ENCODE measurements at places on chromosomes 5 and 9.

DNA sequence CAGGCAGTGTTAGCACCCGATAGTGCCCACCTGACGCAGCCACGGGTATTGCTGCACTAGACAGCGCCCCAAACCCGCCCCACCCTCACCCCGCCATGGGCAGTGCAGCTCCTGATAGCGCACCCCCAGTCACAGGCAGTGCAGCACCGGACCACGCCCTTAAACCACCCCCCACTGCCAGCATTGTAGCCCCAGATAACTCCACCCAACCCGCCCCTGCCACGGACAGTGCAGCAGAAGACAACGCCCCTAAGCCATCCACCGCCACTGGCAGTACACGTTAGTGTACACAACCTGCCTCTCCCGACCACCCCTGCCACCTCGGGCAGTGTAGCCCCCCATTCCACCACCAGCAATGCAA, 825 bp upstream of the PCAT7 start:
- no peak for DNase-seq

GRCh38 chr9:2026220-2026997, 11.3 kb downstream of the SMARCA2 start:
- DNase-seq: no peak

GRCh38 chr5:154575546-154576428, 97.8 kb upstream of the HAND1 start:
- no peak for DNase-seq

DNA sequence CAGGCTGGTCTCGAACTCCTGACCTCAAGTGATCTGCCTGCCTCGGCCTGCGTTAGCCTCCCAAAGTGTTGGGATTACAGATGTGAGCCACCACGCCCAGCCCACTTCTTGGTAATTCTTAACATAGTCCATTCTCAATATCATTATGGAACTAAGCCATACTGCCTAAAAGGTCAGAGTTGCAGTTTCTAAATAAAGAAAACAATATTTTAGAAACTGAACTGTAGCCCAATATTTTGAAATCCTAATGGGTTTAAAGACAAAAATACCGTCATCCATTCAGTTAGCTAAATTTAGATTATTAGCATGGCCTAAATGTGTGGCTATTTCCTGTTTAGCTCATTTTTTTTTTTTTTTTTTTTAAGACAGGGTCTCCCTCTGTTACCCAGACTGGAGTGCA, 99.5 kb downstream of the USP20 start:
- DNase-seq: no peak

DNA sequence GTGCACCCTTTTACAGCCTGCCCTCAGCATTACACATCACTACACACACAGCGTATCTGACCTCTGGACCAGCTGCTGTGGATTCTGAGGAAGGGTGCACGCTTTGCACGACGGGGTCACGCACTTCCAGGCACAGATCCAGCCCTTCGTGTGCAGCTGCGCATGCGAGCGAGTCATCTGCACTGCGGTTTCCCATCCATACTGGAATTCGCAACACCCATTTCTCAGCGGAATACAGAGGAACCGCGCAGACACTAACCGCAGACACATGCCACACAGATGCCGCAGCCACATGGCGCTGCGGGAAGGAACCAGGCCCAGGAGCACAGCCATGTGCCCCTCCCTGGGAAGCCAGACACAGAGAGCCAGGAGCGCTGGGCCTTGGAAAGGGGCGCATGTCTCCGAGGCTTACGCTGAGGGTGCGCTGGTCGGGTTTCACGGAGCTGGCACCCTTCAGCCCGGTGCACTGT, 43.5 kb downstream of the PNPLA7 start:
- DNase-seq: no peak

DNA sequence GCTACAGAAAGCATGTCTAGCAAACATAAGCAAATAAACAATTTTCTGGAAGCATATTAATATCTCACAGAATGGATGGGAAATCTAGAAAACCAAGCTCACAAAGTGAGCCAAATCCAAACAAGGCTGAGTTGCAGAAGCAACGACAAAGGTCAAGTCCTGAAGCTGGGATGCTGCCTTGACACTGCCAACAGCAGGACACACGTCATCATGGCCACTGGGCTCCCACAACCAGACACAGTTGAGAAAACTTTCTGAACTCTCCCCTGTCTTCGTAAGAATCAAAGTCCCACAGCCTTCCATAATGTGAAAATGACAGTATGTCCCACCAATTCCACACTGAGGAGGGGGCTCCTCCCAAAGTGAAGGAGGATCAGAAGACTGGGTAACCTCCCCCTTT, 37.6 kb downstream of the EPB41L4A start:
- DNase-seq: no peak

- no peak for DNase-seq
These were observed 110.0 kb downstream of the PLPPR1 start for GRCh38 chr9:101138509-101138908.

GRCh38 chr5:157059093-157059539, at the start of gene HAVCR1:
Gene HAVCR1, minus strand, starts transcription at chr5:157059116. Its CDS starts 1,173 bp downstream, at chr5:157057943.
- DNase-seq: no peak

- no peak for DNase-seq
These were observed 208.4 kb downstream of the PDE4D start for GRCh38 chr5:59685191-59685530.

- DNase-seq: peak; percentile 33
These were observed 91.2 kb downstream of the RFX3 start for GRCh38 chr9:3434594-3434993.

DNA sequence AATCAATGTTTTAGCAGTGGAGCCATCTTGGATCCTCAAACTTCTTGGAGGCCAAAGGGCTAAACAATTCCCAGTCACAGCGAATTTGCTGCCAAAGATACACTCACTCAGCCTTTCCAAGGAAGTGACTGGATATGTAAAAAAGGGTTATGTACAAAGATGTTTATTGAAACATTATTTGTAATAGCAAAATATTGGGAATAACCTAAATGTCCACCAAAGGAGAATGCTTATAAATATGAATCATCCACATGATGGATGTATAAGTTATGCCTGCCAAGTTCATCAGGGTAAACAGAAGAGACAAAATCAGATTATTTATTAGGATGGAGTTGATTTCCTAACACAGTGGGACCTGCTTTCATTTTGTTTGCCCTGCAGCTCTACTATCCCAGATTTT, 145.2 kb upstream of the ABCA1 start:
- DNase-seq: no peak

- no peak for DNase-seq
These were observed 261.0 kb upstream of the GRIN3A start for GRCh38 chr9:101999441-101999840.

GRCh38 chr5:120765189-120765588, 301.1 kb downstream of the PRR16 start:
- DNase-seq: no peak

DNA sequence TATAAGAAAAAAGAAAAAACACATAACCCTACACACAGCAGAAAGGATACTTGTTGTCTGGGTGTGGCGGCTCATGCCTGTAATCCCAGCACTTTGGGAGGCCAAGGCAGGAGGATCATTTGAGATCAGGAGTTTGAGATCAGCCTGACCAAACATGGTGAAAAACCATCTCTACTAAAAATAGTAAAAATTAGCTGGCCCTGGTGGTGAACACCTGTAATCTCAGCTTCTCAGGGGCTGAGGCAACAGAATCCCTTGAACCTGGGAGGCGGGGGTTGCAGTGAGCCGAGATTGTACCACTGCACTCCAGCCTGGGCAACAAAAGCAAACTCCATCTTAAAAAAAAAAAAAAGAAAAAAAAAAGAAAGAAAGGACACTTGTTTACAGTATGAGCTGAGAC, 147.6 kb upstream of the PITX1 start:
- no peak for DNase-seq

All from foreskin keratinocyte (primary cell).